ENCODE measurements at places on chromosomes 12 and 14.
A peak's percentile ranks its signal among the peaks of the same experiment; 100 is the strongest.

GRCh38 chr14:104094709-104095425, 9.4 kb downstream of the ASPG start:
- DNase-seq = no peak

DNA sequence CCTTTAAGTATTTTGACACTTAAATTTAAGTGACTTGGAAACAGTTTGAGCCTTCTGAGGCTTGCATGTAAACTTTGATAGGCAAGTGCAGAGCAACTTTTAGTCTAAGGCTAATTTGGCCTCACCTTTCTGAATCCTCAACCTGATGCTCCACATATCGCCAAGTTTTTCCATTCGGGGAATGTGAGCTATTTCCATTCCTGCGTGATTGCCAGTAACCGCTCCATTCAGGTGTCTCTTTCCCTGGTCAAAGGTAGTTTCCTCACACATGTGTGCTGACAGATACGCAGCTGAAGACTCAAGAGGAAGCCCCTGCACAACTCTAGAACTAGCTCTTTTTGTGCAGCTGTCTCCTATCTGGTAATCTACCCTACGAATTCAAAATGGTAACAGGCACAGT, 25.4 kb upstream of the FUT8 start:
- DNase-seq = no peak

- DNase-seq = no peak
Measured at GRCh38 chr14:30603402-30603801, 18.7 kb upstream of the SCFD1 start.

DNA sequence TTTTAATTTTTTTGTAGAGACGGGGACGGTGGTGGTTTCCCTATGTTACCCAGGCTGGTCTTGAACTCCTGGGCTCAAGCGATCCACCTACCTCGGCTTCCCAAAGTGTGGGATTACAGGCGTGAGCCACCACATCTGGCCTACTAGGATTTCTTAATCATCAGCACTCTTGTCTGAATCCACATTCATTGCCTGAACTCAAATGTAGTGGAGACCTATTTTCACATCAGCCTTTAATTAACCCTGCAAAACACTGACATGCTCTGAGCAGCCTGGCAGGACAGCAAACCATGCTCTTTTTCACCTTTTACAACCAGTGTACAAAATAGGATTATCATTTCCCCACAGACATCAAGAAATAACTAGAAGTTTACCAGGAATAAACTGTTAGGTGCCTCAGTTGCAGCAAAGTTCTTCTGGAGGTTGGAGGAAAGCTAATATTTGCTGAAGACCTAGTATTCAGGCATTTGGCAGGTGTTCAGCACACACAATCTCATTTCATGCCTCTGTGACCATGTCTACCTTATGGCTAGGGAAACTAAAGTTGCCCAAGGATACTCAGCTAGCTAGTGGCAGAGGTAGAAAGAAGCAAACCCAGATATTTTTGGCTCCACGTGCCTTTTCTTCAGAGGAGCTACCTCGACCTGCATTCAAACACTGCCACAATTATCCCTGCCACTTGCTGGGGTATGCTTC, 37.7 kb downstream of the CFL2 start:
- no peak for DNase-seq

GRCh38 chr12:42192686-42193085, 45.4 kb downstream of the YAF2 start:
- DNase-seq = no peak

GRCh38 chr14:71597955-71598660, 334.1 kb upstream of the RGS6 start:
- peak; percentile 31 for DNase-seq

DNA sequence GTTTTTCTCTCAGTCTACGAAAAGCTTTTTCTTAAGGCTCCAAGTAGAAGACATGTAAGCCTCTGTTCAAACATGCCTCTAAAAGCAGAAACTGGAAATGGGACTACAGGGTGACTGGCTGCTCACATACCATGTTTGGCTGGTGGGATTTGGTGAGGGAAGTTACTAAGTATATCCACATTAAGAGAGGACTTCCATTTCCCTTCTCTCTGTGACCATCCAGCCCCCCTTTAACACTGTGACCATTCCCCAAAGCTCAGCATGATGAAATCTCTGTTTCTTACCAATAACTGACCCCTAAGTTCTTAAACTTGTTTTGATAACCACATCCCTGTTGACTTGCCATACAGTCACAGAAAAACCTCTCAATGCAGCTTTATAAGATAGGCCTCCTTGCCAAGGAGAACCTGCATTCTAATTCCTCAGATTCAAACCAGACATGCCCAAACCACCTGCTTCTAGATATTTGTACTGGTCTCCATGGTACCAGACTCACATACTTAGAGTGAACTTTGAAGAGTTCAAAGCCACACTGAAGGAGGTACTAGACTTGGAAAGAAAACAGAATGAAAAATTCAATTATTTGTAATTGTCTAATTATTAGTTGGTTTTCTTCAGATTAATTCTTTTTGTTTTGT, 102.2 kb downstream of the VEZT start:
- DNase-seq = no peak

- DNase-seq = no peak
Measured at GRCh38 chr14:33230021-33230420, 291.3 kb downstream of the NPAS3 start.

- DNase-seq = no peak
Measured at GRCh38 chr12:86411710-86412109, 155.5 kb upstream of the MGAT4C start.

- no peak for DNase-seq
Measured at GRCh38 chr12:91327889-91328288, 145.3 kb upstream of the DCN start.

GRCh38 chr12:54407183-54407905, 11.7 kb downstream of the ITGA5 start:
- no peak for DNase-seq

DNA sequence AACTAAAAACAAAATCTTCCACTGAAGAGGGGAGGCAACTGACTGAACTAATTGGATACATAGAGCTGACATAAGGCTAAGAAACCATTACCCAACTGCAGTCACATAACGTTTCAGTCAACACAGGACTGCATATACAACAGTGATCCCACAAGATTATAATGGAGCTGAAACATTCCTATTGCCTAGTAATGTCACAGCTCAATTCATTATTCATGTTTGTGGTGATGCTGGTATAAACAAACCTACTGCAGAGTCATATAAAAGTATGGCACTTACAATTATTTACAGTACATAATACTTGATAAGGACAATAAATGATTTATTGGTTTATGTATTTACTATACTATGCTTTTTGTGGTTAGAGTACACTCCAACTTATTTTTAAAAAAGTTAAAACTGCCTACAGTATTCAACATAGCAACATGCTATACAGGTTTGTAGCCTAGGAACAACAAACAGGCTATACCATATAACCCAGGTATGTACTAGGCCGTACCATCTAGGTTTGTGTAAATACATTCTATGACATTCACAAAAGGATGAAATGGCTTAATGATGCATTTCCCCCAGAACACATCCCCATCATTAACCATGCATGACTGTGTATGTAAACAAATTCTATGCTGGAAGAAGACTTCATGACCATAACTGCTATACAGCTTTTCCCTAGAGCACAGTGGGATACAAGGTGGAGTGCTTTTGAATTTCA, 4.3 kb downstream of the NAP1L1 start:
- DNase-seq = no peak

GRCh38 chr12:52976574-52977071, 27.7 kb downstream of the KRT18 start:
- DNase-seq = no peak

DNA sequence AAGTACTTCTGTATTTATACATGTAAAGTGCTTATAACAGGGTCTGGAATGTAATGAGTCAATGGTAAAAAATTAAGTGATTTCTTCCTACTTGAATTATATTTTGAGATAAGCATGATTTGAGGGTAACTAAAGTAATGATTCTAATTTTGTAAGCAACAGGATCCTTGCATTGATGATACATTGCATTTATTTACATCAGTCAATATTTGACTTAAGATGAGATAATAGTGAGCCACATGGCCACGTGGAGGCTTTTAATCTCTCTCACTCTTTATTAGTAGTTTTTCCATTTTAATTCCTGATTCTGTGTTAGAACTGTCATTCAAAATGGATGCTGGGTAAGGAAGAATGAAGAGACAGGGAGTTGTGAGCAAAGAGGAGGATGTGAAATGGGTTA, 298.1 kb upstream of the PRICKLE1 start:
- DNase-seq = no peak

DNA sequence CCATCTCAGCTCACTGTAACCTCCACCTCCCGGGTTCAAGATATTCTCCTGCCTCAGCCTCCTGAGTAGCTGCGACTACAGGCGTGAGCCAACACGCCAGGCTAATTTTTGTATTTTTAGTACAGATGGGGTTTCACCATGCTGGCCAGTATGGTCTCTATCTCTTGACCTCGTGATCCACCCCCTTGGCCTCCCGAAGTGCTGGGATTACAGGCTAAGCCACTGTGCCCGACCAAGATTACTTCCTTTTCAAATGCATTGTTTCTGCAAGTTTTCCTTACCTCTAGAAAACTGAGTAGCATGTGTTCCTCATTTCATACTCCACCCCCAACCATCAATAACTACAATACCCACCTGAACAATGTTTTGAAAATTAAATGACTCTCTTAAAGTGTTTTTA, 13.1 kb downstream of the ARF6 start:
- DNase-seq = no peak

DNA sequence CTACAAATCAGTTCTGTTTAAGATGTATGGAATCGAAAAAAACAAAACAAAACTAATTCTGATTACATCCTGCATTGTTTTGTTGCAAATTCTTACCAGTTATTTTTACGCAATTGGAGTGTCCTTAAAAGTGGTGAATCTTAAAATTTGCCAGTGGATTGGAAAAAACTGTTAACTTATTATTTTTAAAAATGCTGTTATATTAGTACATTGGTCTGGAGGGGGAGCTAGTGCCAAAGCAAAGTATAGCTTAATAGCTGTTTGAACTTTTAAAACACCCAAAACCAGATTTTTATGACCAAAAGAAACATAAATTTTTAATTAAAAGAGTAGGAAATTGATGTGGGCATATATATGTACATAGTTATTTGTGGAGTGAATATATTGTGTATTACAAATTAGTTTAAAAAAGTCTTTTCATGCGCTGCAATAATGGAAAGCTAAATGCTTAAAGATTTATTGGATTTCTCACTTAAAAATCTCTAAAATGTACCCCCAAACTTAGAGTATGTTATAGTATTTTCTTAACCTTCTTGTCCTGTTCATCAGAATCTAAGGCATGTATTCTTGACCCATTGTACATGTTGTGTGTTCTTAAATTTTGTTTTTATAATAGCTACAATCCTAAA, 2.5 kb downstream of the FUT8 start:
- no peak for DNase-seq

DNA sequence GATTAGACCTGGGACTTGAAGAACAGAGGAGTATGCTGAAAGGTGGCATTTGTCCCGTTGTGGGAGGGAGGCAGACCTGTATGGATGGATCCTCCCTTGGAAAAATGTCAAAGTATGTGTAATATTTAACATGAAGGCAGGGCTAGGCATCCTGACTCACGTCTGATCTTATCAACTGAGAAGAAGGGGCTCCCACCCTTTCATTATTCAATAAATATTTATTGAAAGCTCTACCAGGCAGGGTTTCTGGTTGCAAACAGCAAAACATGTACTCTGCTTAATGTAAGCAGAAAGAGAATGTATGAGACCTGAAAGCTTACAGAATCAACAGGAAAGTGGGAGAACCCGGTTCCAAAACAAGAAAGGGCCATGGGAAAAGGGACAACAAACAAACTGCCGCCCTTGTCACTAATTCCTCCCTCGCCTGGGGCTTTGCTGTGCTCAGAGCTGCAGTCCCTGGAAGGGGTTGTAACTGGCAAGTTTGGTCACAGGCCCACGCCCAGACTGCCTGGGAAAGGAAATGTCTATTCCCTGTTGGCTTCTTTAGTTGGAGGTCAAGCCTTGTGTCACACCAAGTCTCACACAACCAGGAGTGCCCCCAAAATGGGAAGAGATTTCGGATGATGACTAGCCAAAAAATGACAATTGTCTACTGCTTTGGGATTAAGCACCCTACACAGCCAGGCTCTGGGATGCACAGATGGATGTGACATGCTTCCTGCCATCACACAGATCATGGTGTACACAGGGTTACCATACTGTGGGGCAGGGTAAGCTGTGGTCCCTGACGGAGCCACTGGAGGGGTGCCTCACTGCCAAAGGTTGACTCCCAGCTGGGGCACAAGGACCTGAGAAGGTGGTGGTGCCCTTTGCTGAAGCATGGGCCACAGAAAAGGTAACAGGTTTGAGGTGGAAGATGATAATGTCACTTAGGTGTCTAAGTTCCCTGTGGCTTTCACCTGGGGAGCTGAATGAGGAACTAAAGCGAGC, 36.8 kb downstream of the RAB35 start:
- DNase-seq = no peak

- DNase-seq = no peak
Measured at GRCh38 chr14:23933742-23934128, 19.8 kb upstream of the DHRS4 start.
